ENCODE measurements at places on chromosomes 3 and 15.

DNA sequence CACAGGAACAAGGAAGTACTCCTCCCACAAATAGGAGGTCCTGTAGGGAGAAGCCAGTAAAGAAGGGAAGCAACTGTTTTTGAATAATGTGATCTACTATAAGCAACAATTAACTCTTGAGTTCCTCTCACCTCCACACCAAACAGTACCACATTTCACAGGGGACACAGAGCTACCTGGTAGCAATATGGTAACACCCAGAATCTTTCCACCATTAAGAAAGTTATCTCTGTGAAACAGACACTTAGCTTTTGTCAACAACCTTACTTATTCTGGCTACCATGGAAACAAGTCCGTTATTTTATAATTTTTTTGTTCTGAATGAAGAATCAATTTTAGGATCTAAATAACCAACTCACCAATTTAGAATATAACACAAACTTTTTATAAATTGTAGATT is 49.5 kb downstream of the TBL1XR1 start:
- no peak for DNase-seq

GRCh38 chr15:100349696-100350433 is 8.1 kb upstream of the ADAMTS17 start:
- DNase-seq = peak; percentile 92

GRCh38 chr3:190003681-190004123 is 117.0 kb downstream of the P3H2 start:
- DNase-seq = no peak

GRCh38 chr3:41044523-41044922 is 154.8 kb upstream of the CTNNB1 start:
- no peak for DNase-seq

DNA sequence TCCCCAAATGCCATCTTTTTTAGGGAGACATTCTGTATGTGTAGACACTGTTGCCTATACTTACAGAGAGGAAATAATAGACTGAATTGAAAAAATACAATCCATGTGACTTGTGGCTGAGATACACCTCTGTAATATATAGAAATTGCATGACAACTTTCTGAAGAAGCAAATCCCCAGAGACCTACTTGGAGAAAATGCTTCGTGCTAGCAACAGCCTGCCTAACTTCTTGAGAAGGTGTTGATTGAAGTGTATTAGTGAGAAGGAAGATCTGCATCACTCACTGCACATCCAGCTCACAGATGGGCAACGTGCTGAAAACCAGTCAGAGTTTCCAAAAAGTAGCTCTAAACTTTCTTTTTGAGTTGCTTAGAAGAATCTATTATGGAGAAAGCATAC is 404.1 kb downstream of the EPHB1 start:
- DNase-seq = no peak

- no peak for DNase-seq
Measured at GRCh38 chr3:188043891-188044290, 110.1 kb upstream of the LPP start.

DNA sequence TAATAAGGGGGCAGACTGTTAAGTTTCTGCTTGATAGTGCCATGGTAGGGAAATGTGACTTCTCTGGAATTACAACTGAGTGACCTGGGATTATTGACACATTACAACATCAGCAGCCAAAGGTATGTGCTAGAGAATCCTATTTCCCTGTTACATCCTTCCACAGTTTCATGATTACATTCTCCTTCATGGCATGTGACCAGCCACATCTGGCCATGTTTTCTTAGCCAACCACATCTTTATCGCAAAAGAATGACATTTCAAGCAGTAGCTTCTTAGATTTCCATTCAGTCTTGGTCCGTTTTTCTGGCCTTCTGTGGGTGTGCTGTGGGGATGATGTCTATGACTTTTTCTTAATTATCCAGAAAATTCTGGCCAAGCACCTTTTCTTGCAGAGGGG is 45.4 kb upstream of the CTDSPL start:
- DNase-seq = no peak

DNA sequence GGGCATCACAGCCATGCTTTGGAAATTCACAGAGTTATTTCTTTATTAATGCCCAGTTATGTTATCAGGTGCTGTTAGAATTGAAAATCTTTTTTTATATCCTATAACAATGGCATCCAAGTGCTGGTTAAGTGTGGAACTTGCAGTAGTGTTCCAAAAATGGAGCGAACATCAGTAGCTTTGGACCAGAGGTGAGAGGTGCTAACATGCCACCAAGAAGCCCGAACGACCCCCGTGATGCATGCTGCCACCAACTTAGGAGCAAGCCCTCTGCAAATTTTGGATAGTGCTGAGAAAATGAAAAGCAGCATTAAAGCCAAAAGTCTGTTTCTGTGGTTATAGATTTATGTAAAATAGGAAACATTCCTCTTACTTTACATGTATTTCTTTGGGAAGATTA is 24.8 kb downstream of the RBP1 start:
- DNase-seq = no peak

DNA sequence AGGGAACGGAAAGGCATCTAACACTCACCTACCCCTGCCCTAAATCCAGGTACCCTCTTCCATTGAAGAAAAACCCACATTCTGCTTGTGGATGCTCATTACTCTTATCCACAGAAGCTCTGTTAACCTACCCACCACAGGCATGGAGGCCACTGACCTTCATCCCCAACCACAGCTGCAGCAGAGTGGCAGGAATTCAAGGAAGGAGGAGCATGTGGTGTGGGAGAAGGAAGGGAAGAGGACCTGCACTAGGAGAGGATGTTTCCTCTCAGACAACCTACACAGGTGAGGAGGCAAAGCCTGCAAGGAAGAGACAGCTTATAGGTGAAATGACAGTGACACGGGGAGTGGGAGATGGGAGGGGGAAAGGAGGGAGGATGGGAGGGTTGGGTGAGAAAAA is 192.5 kb upstream of the TSC22D2 start:
- DNase-seq = no peak

- DNase-seq = no peak
Measured at GRCh38 chr15:70859998-70860397, 6.0 kb upstream of the LARP6 start.

GRCh38 chr3:20054549-20054987 is 14.3 kb downstream of the KAT2B start:
- peak; percentile 16 for DNase-seq

DNA sequence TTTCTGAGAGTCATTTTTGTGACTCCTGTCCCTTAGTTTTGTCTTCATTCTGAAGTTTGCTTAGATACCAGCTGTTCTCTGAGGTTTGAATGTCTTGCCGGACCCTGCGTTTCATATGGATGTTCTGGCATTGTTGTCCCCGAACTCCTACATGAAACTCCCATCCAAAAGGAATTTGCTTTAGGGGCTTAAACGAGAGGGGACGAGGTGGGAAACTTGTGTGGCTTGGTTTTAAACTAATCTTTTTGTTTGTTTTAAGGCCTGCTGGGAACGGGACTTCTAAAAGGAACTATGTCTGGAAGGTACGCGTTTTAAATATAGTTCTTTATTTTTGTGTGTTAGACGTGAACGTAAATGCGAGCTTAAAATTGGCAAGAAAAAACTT is 679 bp downstream of the RPL35A start:
- no peak for DNase-seq

DNA sequence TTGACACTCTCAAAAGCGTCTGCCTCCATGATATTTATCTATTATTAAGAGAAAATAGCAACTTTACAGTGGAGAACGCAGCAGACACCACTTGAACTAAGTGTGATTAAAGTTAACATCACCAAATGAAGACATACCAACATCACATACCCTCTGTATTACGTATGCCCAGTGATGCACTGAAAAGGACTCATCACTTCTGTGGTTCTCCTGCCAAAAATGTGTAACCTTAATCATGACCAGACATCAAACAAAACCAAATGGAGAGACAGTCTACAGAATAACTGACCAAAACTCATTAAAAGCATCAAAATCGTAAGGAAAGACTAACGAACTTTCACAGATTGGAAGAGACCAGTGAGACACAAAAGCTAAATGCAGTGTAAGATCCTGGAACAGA is 103.2 kb downstream of the PPP2R3A start:
- DNase-seq = no peak

DNA sequence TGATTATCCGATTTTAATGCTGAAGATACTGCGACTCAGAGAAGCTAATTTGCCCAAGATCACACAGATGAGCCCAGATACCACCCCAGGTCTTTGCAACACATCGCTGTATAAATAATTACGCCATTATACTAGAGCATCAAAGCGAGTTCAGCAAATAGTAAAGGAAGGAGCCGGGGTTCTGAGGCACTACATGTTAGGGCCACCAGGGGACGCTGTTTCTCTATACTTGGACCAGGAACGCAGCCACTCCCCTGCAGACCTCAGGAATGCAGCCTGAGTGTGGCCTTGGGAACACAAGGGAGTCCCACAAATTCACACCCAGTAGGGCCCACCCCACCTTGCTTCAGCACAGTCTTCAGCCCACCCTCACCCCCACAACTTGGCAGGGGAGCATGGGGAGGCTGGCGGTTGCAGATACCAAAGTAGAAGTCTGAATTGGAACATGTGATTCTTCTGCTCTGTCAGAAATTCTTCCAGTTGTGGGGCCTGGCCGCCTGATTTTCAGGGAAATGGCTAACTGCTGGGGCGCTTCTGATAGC is 57.8 kb upstream of the RYK start:
- peak; percentile 85 for DNase-seq

DNA sequence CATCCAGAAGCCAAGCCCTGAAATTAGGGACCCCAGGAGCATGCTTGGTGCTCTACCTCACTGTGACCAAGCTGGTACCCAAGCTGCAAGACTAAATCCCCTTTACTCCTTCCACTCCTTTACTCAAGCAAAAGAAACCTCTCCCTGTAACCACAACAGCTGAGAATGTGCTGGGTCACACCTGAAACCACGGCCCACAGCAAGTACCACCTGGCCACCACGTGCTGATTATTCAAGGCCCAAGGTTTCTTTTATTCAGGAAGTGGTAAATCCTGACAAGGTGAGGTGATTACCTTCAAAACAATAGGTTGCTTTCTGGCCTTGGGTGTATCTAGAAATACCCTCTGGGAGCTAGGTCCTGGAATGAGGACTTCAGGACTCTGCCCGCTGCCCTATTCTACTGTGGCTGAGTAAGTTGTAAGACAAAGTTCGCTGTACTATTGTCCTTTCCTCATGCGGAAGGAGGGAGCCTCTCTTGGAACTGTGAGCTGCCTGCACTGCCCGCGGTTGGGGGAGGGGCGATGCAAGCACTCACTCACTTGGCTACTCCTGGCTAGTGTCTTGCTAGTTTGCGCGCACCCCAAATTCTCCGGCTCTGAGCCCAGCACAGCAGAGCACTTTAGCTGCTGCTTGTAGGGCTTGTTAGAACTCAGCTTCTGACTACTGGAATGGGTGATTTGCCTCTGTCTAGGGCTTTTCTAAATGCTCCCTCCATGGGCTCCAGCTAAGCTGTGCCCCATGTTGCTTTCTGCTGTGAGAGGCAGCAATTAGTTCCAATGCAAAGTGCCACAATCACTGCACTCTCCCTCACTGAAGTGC is 487.1 kb upstream of the CNTN3 start:
- no peak for DNase-seq

- no peak for DNase-seq
Measured at GRCh38 chr3:27089068-27089467, 280.1 kb downstream of the NEK10 start.

DNA sequence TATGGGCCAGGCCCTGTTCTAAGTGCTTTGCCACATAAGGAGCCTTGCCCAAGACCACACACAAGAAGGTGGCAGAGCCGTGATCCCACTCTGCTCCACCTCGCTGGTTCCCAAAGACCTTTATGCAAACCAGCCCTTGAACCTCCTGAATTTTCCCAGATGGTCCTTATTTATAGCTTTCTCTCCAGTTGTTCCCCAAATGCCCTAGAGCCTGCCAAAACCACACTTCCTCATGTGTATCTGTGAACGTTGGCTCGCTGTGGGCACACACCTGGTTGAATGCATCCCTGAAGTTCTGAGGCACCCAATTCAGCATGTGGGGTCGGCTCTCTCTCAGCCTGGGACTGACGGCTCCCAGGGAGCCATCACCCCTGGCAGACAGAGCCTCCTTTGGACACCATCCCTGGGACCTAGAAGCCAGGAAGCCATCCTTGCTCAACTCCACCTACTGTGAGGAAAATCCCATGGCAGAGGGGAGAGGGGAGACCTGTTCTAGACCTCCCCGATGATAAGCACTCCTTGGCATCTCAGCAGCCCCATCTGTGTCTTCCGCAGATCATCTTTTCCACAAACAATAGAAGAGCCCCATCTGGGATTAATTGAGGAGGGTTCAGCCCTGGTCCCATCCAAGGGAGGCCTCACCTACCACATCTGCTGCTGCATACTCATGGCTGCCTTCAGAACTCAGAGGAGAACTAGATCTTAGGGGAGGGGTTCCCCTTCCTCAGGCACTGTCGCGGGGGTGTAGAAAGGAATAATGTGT is 42.3 kb upstream of the LIMD1 start:
- DNase-seq = no peak

DNA sequence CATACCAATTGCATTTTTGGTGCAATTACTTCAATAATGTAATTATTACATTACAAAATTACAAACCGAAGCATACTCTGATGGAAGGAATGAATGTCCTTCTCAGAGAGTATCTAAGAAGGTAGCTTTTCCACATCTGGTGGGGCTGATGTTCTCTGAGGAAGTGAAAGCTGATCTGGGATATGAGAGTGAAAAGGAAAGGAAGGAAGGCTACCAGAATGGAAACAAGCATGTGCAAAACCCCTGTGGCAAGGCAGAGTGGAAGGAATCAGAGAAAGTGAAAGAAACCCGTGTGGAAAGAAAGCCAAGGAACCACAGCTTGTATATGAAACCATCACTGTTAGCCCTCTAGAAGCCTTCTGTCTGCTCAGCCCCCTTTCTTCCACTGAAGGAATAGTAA is 35.3 kb upstream of the GOLGA8A start:
- DNase-seq = no peak

GRCh38 chr15:86337071-86337470 is 257.4 kb downstream of the AGBL1 start:
- no peak for DNase-seq

DNA sequence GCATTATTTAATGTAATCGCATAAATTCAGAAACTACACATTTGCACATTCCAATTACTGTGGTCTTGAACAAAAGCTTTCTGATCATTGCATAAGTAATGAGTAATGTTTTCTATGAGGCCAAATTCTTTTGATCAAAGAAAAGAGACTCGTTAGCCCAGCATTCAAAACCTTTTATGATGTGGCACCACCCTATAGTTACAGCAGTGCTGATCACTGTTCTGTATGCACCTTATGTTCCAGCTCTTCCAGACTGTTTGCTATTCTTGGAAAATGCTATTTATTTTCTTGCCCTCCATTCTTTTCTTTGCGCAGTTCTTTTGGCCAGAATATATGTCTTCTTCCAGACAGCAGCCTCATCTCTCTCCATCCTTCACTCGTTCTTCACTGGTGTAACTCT is 42.3 kb downstream of the MAP3K13 start:
- no peak for DNase-seq

GRCh38 chr3:106428565-106428994 is 559.8 kb upstream of the CBLB start:
- DNase-seq = peak; percentile 7

- no peak for DNase-seq
Measured at GRCh38 chr3:67521053-67521646, 133.3 kb downstream of the SUCLG2 start.

DNA sequence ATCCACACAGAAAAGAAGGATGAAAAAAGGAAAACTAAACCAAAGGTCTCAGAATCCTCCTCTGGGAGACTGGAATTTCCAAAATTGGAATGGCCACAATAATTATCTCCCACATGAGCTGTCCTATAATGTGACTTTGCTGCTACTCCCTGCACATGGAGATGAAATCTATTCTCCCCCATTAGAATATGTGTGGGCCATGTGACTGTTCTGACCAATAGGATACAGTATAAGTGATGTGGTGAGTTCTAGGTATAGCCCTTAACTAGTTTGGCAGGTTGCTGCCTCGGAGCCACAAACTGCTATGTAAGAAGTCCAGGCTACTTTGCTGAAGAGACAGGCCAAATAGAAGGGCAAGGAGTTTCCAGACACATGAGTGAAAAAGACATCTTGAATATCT is 5.2 kb downstream of the TRIM59 start:
- peak; percentile 28 for DNase-seq

Measured in SK-N-SH (cell line).